Stimulated activated naive CD4-positive, alpha-beta T cell treated with Interleukin-2 at 50 U/mL for 16 hours (primary cell): ENCODE measurements at places on chromosomes 16 and 17.

- DNase-seq, result no peak
Observed at GRCh38 chr17:56815711-56816110, 18.0 kb downstream of the C17orf67 start.

DNA sequence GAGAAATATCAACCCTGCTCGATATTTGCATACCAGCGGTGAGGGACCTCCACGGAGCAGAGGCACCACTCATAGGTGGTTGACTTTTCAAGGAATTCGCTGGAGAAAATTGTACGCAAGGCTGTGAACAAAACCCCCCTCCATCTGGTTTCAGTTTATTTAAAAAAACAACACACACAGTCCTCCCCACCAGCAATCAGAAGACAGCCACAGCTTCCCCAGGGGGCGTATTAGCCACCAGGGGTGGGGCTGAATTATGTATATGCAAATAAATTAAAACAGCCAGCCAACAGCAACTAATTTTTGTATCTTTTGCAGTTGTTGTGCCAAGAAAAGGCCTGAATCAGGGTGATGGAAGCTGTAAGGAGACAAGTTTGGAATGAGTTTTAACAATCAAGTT is 5.9 kb upstream of the HSD11B2 start:
- DNase-seq, result no peak

GRCh38 chr17:76427501-76428231 is 25.3 kb downstream of the UBE2O start:
- no peak for DNase-seq

DNA sequence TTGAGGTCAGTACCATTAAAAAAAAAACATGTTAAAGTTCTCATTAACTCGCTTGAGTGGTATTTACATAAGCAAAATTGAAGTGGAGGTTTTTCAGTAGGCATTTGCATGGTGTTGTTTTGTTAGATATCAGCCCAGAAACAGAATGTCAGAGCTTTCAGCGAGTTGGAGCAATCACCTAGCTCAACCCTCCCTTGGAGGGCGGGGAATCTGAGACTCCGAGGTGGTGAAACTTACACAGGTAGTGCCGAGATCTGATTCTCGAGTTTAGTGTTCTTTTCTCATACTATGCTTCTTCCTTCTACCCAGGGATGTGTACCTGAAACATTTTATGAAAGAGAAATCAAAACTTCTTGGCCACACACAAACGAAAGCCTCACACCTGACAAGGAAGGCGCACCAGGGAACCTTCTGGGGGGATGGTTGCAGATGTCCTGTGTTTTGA is 6.6 kb downstream of the SEC14L1 start:
- DNase-seq, result no peak

- DNase-seq, result no peak
Observed at GRCh38 chr17:81509972-81510784, 2.4 kb downstream of the ACTG1 start.

DNA sequence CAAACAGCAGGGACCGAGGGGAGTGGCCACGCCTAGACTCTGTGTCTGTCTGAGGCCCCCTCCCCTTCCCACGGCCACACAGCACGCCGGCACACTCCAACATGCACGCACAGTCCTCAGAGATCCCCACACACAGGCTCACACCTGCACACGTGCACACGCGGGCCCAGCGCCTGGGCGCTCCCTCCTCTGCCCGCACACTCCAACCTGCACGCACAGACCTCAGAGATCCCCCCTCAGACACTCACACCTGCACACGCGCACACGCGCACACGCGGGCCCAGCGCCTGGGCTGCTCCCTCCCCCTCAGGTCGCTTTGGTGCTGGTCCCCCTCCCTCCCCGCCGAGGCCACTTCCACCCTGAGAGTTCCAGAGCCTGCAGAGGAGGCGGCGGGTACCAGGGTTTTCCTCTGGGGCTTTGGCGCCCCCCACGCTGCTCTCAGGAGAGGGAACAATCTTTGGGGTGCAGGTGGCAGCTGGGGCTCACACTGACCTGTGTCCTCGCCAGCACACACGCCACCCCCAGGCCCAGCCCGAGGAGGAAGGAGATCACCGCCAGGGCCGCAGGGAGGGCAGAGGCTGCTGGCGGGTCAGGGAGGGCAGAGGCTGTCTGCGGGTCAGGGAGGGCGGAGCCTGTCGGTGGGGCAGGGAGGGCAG is 1.6 kb downstream of the CD7 start:
- DNase-seq, result peak; percentile 44

- no peak for DNase-seq
Observed at GRCh38 chr16:10679921-10680320, 14.8 kb downstream of the TEKT5 start.

DNA sequence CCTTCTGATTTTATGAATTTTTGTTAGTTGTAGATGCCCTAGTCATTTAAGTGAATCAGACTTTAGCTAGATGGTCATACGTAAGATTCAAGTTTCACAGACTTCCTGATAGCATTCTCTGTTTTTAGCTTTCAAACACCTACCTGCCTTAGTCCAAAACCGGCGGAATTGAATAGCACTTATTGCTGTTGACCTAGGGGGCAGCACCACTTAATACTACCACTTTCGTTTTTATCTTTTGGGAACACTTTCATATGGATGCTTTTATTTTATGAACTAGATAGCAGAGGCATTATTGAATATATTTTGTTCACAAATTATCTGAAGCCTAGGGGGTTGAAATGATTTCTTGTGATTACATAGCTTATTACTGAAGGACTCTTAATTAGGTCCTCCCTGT is 31.5 kb downstream of the TADA2A start:
- DNase-seq, result no peak

GRCh38 chr16:85571813-85572619 is 41.1 kb upstream of the GSE1 start:
- no peak for DNase-seq

GRCh38 chr17:61124562-61124961 is 275.1 kb upstream of the TBX2 start:
- DNase-seq, result no peak

DNA sequence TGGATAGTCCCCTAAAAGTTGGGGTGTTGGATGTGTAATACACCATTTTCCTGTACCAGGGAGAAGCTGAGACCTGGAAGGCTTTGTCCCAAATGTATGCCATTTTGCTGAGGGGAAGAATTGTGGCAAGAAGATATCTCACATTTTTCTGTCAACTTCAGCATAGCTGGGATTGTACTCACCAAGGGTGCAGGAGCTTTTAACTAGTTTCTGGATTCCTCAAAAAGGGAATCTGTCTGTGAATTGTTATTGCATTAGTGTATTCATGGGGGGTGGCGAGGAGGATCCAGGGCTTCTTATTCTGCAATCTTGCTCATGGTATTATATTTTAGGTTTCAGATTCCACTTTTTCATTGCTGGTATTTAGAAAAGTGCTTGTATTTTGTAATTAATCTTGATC is 208.2 kb upstream of the MYOCD start:
- DNase-seq, result no peak

DNA sequence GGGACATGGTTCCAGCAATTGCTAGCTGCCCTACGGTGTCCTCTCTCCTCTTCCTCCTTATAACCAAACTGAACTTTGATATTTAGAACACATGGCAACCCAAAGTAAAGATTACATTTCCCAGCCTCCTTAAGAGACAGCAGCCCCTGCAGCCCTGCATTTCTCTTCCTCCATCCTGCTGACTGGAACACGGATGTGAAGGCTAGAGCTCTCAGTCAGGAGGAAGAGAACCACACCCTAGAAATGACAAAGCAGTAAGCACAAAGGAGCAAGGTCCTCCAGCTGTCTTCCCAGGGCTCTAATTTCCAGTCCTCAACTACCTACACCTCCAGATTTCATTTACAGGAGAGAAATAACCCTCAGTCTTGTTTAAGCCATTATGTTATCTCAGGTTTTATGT is 10.9 kb downstream of the DYNC1LI2 start:
- no peak for DNase-seq
